ENCODE measurements at places on chromosomes 3 and 15.

DNA sequence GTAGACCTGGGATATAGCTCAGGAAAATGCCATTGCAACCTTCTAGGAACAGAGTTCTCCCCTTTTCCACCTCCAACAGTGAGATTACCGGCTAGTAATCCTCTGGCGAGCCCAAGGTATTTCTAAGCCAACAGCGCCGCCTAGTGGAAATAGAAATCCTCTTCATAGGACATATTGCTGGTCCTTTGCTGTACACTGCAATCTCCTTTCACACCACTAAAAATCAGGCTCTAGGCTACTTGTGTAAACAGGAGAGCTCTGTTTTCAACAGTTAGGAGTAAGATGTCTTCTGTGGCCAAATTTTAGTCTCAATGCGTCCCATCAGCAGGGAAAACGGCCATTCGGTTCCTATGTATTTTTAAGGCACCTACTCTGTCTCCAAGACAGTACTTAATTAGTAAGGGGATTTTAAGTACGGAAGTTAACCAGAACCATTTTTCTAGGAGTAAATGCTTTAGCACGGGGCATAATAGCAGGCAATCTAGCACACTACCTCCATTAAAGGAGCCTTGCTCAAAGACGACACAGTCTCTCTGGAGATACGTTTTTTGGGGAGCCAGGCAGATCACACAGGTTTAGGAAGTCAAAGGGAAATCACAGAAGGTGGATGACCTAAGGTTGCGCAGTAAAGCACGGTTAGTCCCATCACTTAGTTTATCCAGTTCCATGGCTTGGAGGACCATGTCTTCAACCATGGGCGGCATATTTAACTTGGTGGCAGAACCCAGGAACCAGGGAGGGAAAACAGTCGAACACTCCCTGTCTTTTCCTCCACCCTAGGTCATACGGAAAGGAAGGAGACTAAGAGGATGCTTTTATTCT lies 43.8 kb downstream of the NCEH1 start:
- peak; percentile 64 for DNase-seq

- no peak for DNase-seq
Observed at GRCh38 chr15:40150163-40150925, 10.5 kb upstream of the BUB1B start.

DNA sequence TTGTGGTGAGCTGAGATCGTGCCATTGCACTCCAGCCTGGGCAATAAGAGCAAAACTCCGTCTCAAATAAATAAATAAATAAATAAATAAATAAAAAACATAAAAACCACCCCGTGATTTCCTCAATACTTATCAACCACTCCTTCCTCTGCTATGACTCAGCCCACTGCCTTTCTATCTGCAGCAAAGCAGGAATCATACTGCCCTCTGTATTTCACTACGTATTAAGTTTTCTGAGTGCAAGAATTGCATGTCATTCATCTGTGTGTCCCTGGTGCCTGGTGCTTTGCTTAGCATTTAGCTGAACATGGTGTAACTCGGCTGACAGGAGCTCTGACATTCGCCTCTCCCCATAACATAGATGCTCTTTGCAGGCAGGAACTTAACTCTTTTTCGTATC lies 7.1 kb downstream of the LSG1 start:
- DNase-seq: no peak

- no peak for DNase-seq
Observed at GRCh38 chr3:54511766-54512365, 389.5 kb downstream of the CACNA2D3 start.
